Cerebellar nuclear complex (tissue), 1 donor: ENCODE measurements at places on chromosomes 3 and 15.

DNA sequence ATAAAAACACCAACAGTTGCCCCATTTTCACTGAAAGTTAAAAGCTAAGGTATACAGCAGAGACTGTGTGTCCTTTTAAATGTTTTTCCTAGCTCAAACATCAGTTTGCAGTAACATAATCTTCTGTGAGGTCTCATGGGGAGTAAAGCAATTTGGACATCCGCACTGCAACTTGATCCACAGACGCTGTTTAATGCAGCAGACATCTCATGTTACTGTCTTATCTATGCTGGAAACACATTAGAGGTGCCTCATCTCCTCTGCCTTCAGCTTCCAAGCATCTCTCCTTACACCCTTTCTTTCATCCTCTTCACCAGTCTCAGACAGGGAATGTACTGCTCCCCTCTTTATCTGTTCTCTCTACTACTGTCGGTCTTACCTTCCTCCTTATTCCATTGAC lies 53.7 kb upstream of the ATP11B start:
- DNase-seq = no peak

GRCh38 chr15:31271224-31271635 lies 55.4 kb upstream of the KLF13 start:
- DNase-seq = no peak

- no peak for DNase-seq
Measured at GRCh38 chr15:25866251-25866650, 3.1 kb upstream of the ATP10A start.

DNA sequence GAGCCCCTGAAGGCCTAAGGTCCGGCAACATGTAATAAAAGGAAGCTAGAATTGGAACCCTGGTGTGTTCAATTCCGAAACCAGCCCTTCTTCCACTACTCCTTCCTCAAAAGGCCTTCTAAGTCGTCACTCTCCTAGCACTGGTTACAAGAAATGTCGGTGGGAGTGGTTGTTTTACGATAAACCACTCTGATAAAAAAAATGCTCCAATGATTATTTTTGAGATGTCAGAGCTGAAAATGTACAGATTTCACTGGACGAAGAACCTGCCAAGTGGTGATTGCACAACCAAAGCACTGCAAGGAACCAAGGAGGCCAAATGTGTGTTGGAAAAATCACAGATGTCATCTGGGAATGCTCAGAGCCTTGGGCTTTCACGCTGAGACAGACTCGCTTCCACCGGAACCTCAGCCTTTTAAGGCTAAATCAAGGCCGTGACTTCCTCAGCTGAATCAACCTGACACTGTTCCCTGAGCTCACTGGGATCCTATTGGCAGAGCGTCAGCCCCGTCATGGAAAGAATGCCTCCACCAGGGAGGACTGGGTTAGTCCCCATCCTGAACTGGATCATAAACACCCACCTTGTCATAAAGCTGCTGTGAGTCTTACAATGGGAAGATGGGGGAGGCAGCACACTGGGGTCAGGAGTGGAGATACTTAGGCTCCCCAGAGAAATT lies 108.1 kb upstream of the THBS1 start:
- DNase-seq = no peak

GRCh38 chr3:57060089-57060821 lies at the start of gene SPATA12:
SPATA12 (plus strand) TSS chr3:57060664; CDS start chr3:57073695, 13,031 bp downstream.
- no peak for DNase-seq

- DNase-seq = no peak
Measured at GRCh38 chr3:67540198-67540894, 114.1 kb downstream of the SUCLG2 start.

- DNase-seq = no peak
Measured at GRCh38 chr3:126951561-126951960, 31.4 kb upstream of the PLXNA1 start.

GRCh38 chr3:67198374-67198773 lies 200.3 kb downstream of the KBTBD8 start:
- no peak for DNase-seq

DNA sequence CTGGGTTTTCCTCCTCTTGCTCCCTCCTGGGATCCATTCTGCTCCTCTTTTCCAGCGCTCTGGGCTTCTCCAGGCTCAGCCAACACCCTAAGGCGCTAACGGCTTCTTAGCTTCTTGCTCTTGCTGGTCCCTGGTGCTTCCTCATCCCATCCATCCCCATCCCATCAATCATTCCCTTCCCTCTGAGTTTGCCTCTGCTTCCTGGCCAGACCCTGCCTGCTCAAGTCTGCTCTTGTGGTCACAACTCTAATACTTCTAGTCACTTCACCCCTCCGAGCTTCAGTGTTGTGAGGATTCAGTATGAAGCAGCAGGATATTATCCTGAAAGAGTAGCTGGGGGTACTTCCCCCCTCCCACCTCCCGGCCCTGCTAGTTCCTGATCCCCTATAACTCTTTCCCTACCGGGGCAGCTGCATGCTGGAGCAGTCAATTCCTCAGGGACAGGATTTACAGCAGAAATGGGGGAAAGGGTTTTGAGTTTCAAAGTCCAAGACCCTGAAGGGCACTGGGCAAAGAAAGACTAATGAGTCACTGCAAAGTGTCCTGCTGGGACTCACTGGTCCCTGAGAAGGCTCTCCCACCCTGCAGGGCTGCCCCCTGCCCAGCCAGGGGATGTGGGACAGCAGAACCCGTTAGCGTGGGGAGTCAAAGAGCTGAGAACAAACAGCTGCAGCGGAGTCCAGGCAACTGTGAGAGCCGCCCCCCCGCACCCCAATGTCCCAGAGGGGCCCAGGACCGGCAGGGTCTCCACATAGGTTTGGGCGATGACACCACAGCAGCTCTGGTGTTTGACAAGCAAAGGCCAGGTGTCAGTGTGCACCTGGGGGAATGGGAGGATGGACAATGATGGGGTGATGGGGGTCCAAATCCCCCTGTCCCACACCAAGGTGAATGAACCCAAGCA lies 2.3 kb upstream of the SYNM start:
- DNase-seq = no peak

- no peak for DNase-seq
Measured at GRCh38 chr3:181725830-181726229, 14.1 kb downstream of the SOX2 start.

DNA sequence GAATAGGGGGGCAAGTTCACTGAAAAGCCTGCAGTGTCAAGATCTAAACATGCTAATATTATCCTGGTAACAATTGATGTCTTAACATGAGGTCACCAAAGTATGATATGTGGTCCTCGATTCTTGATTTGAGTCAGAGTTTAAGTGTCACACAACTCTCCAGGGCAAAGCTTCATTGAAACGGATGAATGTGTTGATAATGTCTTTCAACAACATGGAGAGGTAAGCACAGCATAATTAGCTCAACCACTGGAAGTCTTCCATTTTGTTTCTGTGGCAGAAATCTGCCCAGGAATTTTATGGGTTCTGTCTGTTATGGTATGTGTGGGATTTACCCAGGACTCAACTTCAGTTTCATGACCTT lies 591.5 kb downstream of the ZNF385D start:
- no peak for DNase-seq

DNA sequence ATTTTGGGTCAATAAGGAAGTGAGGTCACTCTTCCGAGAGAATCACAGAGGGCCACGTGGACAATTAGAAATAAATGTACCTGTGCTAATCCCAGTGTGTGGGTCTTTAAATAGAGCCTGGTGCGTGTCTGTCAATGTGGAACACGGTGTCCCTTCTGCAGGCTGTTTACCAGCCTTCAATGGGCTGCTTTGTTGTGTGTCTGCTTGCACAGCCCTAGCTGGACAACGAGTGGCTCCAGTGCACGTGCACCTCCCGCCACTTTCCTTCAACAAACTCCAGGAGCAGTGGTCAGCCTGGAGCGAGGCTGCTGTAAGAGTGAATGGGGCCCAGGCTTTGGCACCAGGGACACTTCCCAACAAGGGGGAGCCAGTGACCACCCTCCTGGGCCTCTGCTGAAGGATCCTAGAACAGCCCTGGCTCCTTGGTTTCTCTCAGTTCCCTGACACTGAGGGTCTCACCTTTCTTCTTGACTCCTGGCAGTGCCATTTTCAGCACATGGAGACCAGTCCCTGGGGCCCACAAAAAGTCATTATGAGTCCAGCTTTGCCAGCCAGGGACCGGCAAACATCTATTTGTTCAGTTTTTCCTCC lies 76.1 kb downstream of the ISG20 start:
- DNase-seq = no peak

- no peak for DNase-seq
Measured at GRCh38 chr3:112476346-112476745, 22.9 kb downstream of the BTLA start.

GRCh38 chr3:120561251-120562045 lies 34.7 kb upstream of the NDUFB4 start:
- DNase-seq = no peak

GRCh38 chr3:100665230-100665629 lies 44.1 kb upstream of the TFG start:
- DNase-seq = no peak

- no peak for DNase-seq
Measured at GRCh38 chr3:81622395-81622794, 139.1 kb downstream of the GBE1 start.

DNA sequence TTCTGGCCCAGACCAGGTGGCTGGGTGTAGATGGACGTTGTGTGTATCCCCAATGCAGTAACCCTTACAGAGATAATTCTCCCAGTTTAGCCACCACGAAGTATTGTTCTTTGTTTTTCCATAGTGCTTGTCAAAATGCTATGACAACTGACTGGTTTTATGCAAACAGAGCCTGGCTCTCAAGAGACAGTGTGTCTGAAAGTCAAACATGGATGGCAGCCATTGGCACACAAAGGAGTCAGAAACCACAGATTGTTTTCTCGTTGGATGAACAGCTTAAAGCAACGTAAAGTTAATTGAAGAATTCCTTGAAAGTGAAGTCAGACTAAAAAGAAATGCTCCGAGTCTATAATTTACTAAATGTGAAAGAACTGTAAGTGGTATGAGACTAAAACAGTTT lies 91.2 kb downstream of the FILIP1L start:
- no peak for DNase-seq

GRCh38 chr3:142886021-142886420 lies 2.9 kb downstream of the PCOLCE2 start:
- DNase-seq = no peak

- DNase-seq = no peak
Measured at GRCh38 chr3:135272026-135272669, 477.1 kb downstream of the EPHB1 start.

DNA sequence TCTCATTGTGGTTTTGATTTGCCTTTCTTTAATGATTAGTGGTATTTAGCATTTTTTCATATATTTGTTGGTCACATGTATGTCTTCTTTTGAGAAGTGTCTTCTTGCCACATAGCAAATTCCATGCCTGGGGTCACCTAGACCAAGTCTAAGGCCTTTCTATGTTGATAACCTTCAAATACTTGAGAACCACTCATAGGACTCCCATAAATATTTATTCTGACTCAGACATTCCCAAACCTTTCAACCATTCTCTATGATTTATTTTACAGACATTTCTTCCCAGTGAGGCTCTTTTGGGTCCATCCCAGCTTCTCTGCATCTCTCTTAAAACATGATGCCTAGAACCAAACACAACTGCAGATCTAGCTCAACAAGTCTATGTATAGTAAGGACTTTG lies 69.2 kb downstream of the ATP8B4 start:
- no peak for DNase-seq

DNA sequence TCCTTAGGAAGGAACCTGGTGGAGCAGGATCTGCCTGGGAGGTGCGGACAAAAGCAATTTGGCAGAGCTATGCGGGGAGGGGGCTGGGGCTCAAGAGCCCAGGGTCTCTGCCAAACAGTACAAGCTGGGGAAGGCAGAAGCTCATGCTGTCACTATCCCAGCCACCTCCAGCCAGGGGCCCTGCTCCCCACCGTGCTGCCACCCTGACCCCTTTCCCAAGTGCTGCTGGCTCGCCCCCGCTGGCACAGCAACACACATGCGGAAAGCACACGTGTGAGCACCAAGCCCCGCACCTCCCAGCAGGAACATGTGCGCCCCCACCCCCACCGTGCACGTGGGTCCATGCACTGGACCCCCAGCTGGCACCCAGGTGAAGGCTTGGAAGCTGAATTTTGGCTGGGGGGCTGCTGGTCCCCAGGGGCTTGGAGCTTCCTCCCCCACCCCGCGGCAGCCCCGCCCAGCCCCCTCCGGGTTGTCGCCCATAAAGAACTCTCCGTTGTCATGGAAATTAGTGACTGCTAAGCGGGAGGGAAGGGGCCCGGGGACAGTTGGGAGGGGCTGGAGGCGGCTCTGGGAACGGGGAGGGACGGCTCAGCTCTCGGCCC lies 742 bp downstream of the CAMKV start:
- no peak for DNase-seq

- DNase-seq = no peak
Measured at GRCh38 chr3:195180490-195181112, 90.4 kb downstream of the XXYLT1 start.

DNA sequence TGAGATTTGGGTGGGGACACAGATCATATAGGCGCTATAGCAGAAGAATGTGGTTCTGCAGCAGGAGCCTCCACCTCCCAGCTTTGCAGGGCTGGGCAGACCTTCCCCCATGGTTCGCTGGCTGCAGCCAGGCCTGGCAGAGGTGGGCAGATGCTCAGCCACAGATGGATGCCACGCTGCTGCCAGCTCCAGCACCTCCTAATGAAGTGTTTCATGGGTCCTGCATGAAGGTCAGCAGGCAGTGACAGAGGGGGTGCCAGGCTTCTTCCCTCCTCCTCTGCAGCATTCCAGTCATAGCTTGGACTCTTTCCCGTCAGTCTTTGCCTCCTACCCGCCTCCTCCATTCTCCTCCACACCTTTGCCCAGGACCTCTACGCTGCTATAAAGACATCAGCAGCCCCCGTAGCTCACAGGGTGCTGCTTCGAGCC lies 85.9 kb downstream of the SLCO3A1 start:
- no peak for DNase-seq

GRCh38 chr15:98077186-98077585 lies 116.7 kb downstream of the ARRDC4 start:
- no peak for DNase-seq

DNA sequence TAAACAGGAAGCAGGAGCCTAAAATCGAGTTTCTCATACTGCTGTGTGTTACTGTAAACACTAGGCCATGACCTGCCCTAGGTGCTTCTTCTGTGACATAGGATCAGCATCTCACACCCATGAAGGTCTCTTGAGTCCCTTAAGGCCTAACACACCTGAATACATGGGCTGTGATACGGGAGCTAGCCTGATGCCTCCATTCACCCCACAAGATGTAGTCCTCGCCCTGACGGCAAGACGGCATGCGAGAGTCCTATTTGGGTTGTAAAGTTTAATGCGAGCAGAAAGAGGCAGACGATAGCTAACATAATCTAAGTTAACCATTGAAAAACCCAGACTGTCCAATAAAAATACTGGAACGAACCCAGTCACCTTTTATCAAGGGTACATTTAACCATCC lies 241.1 kb upstream of the ICE2 start:
- DNase-seq = no peak

GRCh38 chr3:161345023-161345422 lies 26.3 kb downstream of the SPTSSB start:
- DNase-seq = no peak

DNA sequence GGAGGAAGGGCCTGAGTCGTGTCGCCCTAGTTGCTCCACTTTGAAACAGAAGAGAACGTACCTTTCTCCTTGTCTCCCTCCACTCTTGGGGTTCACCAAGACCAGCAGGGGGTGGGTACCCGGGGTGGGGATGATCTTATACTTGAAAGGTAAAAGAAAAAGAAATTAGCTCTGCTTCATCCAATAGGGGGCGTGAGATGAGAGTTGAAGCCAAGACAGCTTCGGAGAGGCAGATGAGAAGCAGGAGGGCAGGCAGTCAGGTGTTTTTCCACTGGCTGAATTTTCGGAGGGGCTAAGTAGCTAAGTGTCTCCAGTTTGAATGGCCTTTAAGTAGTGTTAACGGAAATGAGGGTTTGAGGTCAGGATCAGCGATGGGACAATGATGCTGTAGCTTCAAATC lies 100.4 kb downstream of the DGKG start:
- no peak for DNase-seq

GRCh38 chr3:195154793-195155535 lies 116.0 kb downstream of the XXYLT1 start:
- no peak for DNase-seq
